ENCODE measurements at places on chromosomes 16 and 17.

- no peak for DNase-seq
These were observed 4.9 kb downstream of the STX1B start for GRCh38 chr16:31005350-31006085.

DNA sequence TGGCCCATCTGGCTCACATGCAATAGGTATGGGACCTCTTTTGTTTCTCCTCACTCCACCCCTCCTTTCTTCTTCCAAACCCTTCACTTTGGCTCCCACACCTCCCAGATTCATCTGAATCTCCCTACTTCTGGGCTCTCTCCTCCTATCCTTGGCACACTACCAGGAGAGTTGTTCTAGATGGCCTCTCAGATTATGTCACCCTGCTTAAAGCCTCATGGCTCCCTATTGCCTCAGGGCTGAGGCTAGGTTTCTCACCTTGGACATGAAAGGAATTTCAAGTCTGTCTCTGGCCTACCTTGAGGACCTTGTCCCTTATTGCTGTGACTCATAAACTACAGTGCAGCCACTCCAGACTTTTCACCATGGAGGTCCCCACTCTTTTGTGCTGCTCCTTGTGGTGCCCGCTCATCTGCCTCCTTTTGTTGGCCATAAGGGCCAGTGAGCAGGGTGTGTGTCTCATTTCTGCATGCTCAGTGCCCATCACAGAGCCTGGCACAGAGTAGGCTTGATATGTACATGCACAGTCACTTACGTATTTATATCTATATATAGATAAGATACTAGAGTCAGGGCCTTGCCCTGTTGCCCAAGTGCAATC, 1.0 kb upstream of the MFAP4 start:
- no peak for DNase-seq

GRCh38 chr16:25126820-25127232, 15.3 kb downstream of the LCMT1 start:
- no peak for DNase-seq

- DNase-seq = no peak
These were observed 89.6 kb downstream of the GPR139 start for GRCh38 chr16:19984135-19984534.

DNA sequence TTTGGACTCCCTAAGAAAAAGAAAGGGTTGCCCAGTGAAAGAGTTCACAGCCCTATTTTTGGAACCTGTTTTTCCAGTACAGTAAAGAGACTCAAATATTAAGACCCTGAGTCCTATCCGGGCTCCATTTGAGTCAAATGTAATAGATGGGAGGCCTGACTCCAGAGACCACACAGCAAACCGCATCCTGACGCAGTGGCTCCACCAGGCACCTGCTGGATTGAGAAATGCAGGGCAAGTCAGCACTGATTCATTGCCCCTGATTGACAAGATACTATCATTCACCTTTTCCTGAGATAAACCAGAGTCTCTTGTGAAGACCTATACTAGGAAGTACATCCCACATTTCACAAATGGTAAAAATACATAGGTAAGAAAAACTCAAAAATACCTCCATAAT, 715.7 kb upstream of the SOX9 start:
- no peak for DNase-seq

- no peak for DNase-seq
These were observed 20.5 kb downstream of the GRB7 start for GRCh38 chr17:39757931-39758873.

DNA sequence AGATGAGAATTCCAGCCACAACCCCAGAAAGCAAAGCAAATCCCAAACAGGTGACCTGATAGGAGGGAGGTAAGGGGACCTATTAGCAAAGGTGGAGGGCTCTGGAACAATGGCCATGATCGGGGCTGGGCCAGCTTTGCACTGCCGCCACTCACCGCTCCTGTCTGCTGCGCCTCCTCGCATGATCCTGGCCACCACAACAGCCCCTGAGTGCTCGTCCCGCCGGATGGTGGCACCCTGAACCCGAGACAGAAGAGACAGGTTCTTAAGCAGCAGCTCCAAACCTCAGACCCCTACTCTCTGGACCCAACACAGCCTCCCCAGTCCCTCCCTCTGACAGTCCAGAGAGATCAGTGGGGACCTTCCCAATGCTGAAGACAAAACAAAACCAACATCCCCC, 5.3 kb downstream of the MPP3 start:
- no peak for DNase-seq

DNA sequence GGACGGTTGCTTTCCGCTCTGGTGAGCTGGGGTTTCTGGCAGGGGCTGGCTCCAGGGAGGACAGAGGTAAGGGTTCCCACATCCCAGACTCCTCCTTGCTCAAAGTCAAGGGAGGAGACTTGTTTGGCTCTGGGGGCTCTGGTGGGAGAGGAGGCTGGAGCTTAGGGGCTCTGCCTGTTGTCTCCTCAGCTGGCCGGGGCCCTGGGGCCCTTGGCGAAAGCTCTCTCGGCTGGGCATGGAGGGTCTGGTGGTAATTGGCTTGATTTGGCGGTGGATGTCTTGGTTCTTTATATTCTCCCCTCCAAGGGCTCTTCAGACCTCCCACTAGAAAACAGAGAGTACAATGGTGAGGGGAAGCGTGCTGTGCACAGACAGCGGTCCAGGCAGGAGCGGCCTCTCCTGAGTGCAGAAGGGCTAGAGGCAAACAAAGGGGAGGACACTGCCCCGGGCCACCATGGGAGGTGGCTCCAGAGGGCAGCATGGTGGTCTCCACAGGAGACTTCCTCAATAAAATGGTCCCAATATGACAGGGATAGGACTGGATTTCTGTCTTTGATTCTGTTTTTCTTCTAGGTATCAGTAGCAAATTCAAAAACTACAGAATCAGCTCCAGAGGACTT, 5.7 kb upstream of the SPATA32 start:
- DNase-seq = no peak

DNA sequence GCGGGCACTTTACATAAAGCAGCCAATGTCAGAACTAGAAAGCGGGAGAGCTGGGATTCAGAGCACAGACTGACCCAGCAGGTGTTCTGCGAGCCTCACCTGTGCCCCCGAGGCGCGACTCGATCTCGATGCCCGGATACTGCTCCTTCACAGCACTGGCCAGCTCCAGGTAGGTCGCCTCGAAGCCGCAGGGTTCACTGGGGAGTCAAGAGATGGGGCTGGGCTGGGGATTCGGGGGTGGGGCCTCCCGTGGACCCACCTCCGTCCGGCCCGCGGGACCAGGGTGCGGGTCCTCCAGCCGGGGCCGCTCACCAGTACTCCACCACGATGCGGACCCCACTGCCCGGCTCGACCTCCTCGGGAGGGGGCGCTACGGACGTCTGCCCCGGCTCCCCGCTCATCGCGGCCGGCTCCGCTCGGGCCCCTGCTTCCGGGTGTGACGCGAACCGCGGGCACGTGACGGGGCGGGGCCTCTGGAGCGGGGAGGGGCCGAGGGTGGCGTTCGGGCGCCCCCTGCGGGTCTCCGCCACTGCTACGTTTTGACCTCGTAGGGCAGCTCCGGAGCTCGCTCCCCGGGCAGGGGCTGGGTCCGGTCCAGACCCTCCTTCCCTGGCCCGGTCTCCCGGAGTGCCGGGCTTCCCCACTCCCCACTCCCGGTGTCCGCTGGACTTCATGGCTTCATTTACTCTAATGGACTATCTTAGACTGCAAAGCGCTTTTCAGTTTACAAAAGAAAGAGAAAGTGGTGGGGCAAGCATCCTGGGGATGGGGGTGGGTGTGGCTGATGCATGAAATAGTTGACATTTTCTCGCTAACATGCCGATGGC, at the start of gene MIEN1:
MIEN1 (minus strand) TSS at position 438 of the 827 bp plus-strand sequence; CDS start at position 401, 37 bp downstream.
- peak; percentile 95 for DNase-seq

- no peak for DNase-seq
These were observed 26.3 kb upstream of the CCL2 start for GRCh38 chr17:34228781-34229180.
